ENCODE measurements at places on chromosomes 7 and 10. TPM values are rescaled to one million over a fixed set of nuclear protein-coding genes. Genes with fewer than 3 reads are reported as not detected.

Gene ANKRD1
- polyA plus RNA-seq: 1.4 TPM

Gene GPER1
- 4.9 TPM for polyA plus RNA-seq

Gene AGR2
- polyA plus RNA-seq: 66.8 TPM

Gene PALD1
- 12.8 TPM for polyA plus RNA-seq

Gene IDI1
- 89.9 TPM for polyA plus RNA-seq

Gene FXYD4
- 5.5 TPM for polyA plus RNA-seq

Gene CDC14C
- 0.11 TPM for polyA plus RNA-seq

Gene HYAL4
- polyA plus RNA-seq: 0.11 TPM

Gene SNCG
- polyA plus RNA-seq: 9.9 TPM

Gene GRK5
- polyA plus RNA-seq: 16.7 TPM

Gene WDFY4
- 0.67 TPM for polyA plus RNA-seq

Gene PIK3AP1
- polyA plus RNA-seq: 5.2 TPM

DNA sequence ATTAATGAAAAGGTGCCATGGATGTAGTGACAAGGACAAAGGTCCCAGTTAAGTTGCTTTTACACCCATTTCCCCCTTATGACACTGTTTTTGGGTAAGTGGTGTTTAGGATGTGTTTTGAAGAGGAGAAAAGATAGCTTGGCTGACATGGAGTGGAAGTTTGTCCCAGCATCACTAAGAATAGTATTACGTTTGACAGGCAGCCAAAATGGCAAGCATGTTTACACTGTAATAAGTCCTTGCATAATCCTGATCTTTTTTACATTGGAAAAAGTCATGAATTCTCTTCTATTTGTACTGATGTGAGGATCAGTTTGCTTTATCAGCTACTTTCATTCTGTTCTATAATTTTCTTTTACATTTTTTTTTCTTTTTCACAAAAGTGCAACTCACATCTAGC, 137.8 kb downstream of the CHRM2 start:
- no peak for DNase-seq

DNA sequence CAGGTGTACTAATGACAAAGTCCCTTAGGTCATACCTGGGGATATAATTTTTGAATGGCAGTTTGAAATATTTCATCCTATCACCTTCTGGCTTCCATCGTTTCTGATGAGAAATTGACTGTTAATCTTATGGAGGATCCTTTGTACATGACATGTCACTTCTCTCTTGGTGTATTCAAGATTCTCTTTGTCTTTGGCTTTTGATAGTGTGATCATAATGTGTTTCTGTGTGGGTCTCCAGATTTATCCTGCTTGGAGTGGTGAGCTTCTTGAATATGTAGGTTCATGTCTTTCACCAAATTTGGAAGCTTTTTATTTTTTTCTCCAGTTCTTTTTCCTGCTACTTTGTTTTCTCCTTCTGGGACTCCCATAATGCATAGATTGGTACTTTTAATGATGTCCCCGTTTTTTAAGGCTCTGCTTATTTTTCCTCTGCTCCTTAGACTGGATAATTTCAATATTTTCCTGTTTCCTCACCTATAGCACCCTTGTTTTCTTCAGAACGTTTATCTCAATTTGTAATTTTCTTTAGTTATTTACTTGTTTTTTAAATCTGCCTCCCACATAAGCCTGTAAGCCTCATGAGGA, 4.4 kb downstream of the RBM33 start:
- DNase-seq: no peak

DNA sequence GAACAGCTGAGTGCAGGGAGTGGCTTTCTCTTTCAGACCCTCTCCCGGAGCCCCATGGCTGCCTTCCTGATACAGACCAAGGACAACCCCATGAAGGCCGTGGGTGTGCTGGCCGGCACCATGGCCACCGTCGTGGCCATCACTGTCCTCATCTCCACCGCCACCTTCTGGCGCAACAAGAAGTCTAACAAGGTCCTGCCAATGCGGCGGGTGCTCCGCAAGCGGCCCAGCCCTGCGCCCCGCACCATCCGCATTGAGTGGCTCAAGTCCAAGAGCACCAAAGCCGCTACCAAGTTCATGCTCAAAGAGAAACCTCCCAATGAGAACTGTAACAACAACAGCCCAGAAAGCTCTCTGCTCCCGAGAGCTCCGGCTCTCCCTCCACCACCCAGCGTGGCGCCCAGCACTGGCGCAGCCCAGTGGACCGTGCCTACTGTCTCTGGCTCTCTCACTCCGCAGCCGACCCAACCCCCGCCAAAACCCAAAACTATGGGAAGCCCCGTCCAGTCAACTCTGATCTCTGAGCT, 11.2 kb downstream of the LRIT2 start:
- no peak for DNase-seq

DNA sequence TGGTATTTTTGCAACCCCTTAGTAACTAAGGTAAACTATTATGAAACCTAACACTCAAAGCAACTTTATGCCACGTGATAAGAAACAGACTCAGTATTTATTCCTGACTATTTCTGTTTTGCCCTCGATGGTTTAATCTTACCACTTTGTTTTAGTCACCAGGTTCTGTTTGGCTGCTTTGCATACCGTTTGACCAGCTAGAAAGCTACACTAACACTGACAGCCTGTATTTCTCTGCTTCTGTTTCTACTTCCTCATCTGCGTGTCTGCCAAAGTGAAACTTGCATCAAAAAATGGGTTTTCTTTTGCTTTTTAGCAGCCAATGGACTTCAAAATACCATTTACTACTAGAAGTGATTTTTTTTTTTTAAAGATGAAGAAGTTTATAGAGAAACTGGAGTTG, 802.5 kb downstream of the GRM8 start:
- no peak for DNase-seq

GRCh38 chr10:122505885-122506645, 44.7 kb downstream of the HTRA1 start:
- DNase-seq: no peak

DNA sequence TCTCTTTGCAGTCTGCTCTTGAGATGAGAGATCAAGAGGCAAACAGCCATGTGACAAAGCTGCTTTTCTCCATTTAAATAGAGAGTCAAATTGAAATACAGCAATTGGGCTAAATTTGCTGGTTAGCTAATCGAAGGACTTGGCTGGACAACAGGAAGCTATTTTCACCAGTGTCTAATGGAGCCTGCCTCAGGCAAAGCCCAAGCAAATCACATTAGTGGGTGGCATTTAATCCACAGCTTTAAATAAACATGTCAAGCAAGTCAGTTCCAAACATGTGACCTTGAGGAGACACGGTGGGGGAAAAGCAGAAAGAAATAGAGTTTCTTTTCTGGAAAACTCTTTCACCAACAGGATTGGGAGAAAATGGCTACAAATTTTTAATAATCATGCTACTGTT, 180.5 kb upstream of the AOAH start:
- no peak for DNase-seq

GRCh38 chr7:138032770-138033169, 30.9 kb upstream of the CREB3L2 start:
- no peak for DNase-seq

GRCh38 chr10:86968271-86968993, at the start of gene ADIRF:
Gene ADIRF (plus strand): TSS chr10:86968482. CDS start chr10:86968545, 63 bp downstream.
- no peak for DNase-seq

GRCh38 chr7:22288202-22288601, 68.8 kb downstream of the RAPGEF5 start:
- DNase-seq: no peak

DNA sequence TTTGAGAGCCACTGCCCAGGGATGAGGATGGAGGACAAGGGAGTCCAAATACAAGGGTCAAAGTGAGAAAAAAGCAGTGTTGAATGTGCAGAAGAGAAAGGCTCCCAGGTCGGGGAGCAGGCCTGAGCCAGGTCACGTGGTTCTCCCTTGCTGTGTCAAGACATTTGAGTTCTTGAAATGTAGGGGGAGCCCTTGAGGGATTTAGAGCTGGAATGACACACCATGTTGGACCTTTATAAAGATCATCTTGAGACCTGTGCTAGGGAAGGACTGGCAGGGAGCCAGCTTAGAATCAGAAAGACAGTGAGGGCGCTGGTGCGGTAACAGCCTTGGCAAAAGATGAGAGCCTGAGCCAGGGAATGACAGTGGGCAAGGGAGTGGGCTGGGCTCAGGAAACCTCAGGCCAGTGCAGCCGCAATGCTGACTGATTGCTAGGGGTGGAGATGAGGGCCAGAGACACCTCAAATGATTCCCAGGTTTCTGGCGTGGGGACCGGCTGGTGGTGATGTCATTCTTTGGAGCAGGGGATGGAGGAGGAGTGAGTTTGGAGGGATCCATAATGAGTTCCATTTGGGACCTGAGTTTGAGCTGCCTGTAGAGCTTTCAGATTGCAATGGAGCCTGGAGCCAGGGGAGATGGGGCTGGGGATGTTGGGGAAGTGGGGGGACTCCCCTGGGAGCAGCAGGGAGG, 120.1 kb downstream of the PTPN20 start:
- no peak for DNase-seq

- no peak for DNase-seq
These were observed 6.6 kb upstream of the TPK1 start for GRCh38 chr7:144842377-144842851.

GRCh38 chr10:78997635-78998618, 70.8 kb upstream of the ZMIZ1 start:
- no peak for DNase-seq

- DNase-seq: no peak
These were observed 15.4 kb downstream of the STAM start for GRCh38 chr10:17659365-17659764.

GRCh38 chr7:26307226-26307625, 15.6 kb downstream of the SNX10 start:
- no peak for DNase-seq

- DNase-seq: no peak
These were observed 45.5 kb downstream of the GSAP start for GRCh38 chr7:77370606-77371005.

DNA sequence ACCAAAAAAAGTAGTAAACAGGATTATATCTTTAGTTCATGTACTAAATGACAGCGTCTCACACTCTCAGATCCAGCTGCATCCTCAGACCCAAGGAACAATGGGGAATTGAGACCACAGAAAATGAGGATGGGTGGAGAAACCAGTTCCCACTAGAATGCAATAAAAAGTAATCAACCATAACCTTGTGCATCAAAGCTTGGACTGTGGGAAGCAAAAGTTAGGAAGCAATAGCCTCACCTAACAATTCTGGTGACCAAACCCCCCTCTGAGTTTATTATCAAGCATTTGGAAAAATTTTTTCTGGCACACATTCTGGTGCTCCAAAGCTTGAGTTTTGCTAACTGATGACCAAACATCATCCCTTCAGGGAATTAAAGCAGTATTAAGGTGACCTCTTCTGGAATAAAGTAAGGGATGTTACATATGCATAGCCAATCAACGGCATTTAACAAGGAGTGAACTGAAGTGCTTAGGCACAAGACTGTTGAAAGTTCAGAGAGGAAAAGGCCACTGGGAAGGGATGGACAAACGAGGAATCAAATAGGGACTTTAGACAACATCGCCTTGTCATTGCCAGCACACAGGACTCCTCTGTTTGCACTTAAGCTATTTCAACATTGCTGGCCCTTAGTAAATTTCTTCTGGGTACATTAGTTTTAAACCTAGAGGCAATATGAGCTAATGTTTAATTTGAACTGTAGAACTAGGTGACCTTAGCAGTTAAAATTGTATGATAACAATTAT, 1.2 kb upstream of the MAT1A start:
- DNase-seq: peak; percentile 22

- no peak for DNase-seq
These were observed 29.5 kb upstream of the INHBA start for GRCh38 chr7:41732436-41732785.

GRCh38 chr7:100407285-100408180, 21.0 kb downstream of the ZCWPW1 start:
- DNase-seq: peak; percentile 46

DNA sequence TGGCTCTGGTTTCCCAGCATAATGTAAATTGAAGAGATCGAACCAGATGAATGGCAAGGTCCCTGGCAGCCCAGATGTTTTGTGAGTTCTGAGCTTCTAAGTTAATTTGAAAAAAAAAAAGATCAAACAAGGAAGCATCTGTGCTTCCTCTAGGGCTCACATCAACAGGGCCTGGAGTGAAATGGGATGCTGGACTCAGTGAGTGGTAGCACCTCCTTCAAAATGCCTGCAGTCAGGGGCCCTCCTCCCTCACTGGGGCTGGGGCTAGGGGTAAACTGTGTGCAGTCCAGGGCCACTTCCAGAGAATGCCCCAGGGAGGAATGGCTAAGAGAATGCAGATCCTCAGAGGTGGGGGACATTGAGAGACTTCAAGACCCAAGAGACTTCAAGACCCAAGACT, 6.0 kb upstream of the CUEDC2 start:
- no peak for DNase-seq

DNA sequence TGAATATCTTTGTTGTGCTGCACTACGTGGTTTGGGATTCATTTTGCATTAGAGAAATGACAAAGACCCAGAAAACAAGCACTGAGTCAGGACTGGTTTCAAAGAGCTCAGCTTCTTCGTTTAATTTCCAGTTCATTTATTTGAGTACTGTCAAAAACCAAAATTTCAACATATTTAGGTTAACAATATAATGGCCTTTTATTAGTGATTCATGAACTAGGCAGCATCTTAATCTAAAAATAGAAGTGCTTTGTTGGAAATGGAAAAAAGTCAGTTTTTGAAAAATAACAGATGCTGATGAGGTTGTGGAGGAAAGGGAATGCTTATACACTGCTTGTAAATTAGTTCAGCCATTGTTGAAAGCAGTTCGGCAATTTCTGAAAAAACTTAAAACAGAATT, 856.4 kb downstream of the LRMDA start:
- DNase-seq: no peak

GRCh38 chr7:4135301-4135700, 546.8 kb upstream of the FOXK1 start:
- no peak for DNase-seq

- no peak for DNase-seq
These were observed 56.6 kb downstream of the CUX1 start for GRCh38 chr7:101874028-101874427.

DNA sequence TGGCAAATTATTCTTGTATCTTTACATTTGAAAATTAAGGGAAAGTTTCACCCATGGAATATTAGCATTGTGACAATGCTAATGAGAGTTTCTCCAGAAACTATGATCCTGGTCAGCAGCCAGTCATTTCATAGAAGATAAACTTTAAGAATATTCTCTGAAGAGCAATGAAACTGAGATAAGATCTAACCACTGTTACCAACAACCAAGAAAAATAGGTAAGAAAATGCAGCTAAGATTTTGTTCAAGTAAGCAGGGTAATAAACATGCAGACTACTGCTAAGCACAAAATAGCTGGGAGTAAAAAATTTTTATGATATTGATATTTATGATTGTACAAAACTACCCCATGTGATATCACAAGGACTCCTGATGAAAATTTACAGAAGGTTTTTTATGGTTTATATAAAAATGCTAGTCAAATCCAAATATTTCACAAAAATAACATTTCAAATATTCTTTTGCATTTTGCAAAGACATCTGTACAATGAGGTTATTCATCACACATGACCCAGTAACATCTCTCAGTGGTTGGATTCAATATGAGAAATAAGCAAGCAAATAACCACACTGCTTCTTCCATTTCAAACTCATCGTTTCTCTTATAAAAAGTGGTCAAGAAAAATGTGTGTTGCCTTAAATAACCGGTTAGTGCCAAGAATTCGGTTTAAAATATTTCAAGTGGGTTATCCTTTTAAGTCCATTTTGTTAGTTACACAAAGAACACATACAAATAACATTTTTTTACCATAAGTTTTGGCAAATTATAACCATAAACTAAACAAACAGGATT, 251.6 kb downstream of the DIP2C start:
- no peak for DNase-seq

GRCh38 chr7:133675510-133676218, 422.8 kb downstream of the EXOC4 start:
- DNase-seq: no peak

GRCh38 chr10:70600512-70601395, 1.8 kb downstream of the PRF1 start:
- no peak for DNase-seq

GRCh38 chr7:41491308-41491707, 211.6 kb downstream of the INHBA start:
- DNase-seq: no peak

Measured in renal cortex interstitium (tissue), 15 donors.